ENCODE measurements at places on chromosomes 7 and 10.

DNA sequence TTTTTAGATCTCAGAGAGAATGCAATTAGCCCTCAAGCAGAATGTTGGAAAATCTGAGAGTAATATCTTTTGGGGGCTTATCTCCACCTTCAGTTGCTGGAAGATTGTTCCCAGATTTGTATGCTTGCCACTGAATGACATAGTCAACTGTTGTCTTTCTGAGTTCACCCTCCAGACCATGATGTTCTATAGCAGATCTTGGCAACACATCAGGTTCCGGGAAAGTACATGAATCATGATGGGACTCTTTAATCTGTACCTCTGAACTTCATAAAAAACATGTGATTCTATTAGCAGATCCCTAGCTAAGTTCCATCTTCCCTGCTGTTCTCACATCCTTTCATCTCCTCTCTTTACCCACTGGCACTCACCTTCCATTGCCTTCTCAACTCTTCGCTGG is 68.9 kb downstream of the PLCE1 start:
- no peaks in the 10 kb centered on the region for H3K36me3 ChIP-seq
- H3K4me1 ChIP-seq: peaks cover 16% of the 10 kb centered on the region
- peak; percentile 30 for DNase-seq
- no peak overlapping the region for H3K4me3 ChIP-seq

DNA sequence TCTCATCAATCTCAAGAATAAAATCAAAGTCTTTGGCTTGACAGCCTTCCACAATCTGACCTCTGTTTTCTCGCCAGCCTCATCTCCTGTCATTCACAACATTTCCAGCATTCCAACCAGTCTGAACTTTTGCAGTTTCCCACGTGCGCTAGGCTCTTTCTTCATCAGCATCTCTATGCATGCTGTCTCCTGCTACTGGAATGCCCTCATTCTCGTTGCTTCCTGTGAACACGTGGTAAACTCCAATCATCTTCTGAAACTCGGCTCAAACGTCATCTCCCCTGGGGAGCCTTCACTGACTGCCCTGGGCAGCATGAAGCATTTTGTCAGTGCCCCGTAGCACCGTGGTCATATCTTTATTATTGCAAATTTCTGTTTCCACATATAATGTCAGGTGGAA is 12.2 kb upstream of the RSBN1L start:
- no peak overlapping the region for H3K4me3 ChIP-seq
- H3K4me1 ChIP-seq: peaks cover 22% of the 10 kb centered on the region
- H3K27ac ChIP-seq: peak overlapping the region; percentile 46
- no peaks in the 10 kb centered on the region for H3K27me3 ChIP-seq

- H3K36me3 ChIP-seq: peaks cover 75% of the 10 kb centered on the region
- H3K4me1 ChIP-seq: peaks cover 30% of the 10 kb centered on the region
- H3K27me3 ChIP-seq: no peaks in the 10 kb centered on the region
- no peak for DNase-seq
- H3K27ac ChIP-seq: no peak overlapping the region
These were observed 40.9 kb downstream of the DLD start for GRCh38 chr7:107931740-107932515.

DNA sequence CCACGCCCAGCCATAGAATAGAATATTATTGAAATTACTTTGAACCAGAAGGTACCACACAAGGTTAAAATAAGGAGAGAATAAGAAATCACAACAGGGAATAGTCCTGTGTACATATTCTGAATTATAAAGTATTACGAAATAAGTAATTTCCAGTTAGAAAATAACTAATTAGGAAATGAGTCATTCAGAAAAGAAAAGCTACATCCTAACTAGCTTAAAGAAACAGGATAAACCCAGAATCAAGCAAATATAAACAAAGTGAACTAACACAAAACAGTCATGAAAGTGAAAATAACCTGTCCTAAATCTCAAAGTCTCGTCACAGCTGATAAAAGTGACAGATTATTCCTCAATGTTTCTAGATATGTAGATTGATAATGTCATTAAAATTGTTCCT is 74.8 kb upstream of the NEBL start:
- DNase-seq: no peak
- peaks cover 9% of the 10 kb centered on the region for H3K4me1 ChIP-seq
- no peak overlapping the region for H3K4me3 ChIP-seq

DNA sequence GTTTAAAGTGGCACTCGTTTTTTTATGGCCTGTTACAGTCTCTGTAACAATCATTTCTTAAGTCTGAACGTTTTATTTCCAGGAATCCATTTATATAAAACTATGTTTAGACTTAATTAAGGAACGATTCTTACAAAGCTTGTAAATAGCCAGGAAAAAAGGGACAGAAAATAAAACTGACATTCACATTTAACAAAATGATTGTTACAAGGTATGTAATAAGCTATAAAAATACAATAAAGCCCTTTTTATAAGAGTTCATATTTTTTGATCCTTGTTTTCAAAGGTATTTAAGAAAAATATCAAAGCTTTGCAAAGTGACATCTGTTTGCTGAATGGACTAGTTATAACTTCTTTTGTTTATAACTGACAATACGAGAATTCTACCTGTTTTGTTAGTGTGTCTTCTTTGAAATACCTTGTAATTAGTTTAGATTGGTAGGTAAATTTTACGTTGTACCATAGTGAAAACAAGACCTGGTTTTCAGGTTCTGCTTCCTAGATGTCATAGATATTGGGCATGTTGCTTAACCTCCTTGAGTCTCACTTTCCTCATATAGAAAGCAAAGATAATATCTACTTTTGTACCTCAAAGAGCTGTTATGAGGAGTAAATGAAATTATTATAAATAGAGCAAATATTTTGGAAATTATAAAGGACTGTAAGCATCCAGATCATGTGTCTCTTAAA is 25.8 kb downstream of the BTRC start:
- DNase-seq: no peak
- H3K27ac ChIP-seq: no peak overlapping the region

DNA sequence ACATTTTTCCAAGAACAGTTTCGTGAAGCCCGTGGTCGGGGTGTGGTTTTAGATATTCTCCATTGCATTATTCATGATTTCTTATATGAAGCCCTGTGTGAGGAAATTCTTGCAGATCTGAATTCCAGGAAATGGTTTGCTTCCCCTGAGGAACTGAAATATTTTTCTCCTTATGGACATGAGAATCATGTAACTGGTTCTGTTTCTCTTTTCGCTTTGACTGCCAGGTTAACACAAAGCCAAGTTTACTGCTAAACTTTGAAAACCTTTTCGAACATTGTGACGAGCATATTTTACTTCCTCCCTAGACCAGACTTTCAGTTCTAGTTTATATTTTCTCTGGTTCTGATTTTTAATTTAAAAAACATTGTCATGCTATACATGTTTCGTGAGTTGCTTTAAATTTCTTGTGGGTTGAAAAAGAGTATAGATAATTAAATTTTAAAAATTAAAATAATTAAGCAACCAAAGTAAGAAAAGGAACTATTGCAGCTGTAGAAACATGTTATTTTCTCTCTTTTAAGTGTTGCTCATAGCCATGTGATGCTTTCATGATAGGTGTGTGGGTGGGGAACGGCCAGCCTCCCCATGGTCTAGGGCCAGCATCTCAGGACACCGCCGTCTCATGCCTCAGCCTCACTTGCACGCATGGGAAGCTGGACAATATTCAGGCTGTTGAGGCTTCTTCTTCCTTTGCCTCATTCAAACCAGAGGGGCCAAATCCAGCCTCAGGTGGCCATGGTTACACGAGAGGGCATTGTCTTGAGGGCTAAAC is 97.1 kb downstream of the CREB5 start:
- no peak overlapping the region for H3K4me3 ChIP-seq
- no peak for DNase-seq
- H3K27ac ChIP-seq: no peak overlapping the region

DNA sequence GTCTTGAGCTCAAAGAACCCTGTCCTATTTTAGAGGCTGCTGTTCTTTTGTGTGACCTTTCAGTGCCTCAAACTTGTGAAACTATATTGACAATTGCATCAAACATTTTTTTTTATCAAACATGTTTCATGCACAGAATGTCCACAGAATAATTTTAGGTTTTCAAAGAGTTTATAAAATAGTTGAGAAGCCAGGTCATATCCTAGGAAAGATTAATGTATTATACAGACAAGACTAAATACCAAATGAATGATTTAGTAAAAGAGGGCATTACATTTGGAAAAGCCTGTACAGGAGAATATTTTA is 67.0 kb downstream of the CDK6 start:
- H3K4me3 ChIP-seq: no peak overlapping the region
- peaks cover 15% of the 10 kb centered on the region for H3K36me3 ChIP-seq
- H3K4me1 ChIP-seq: peaks cover 56% of the 10 kb centered on the region
- H3K27me3 ChIP-seq: no peaks in the 10 kb centered on the region
- peak overlapping the region; percentile 83 for H3K27ac ChIP-seq
- DNase-seq: no peak

GRCh38 chr10:127041552-127041951 is 136.3 kb downstream of the DOCK1 start:
- H3K4me3 ChIP-seq: no peak overlapping the region
- peak; percentile 95 for DNase-seq
- peaks cover 22% of the 10 kb centered on the region for H3K4me1 ChIP-seq
- H3K36me3 ChIP-seq: peaks cover 27% of the 10 kb centered on the region

- H3K36me3 ChIP-seq: no peaks in the 10 kb centered on the region
- H3K4me3 ChIP-seq: no peak overlapping the region
- H3K4me1 ChIP-seq: no peaks in the 10 kb centered on the region
- DNase-seq: no peak
These were observed 50.0 kb upstream of the MTPN start for GRCh38 chr7:136027160-136027559.

DNA sequence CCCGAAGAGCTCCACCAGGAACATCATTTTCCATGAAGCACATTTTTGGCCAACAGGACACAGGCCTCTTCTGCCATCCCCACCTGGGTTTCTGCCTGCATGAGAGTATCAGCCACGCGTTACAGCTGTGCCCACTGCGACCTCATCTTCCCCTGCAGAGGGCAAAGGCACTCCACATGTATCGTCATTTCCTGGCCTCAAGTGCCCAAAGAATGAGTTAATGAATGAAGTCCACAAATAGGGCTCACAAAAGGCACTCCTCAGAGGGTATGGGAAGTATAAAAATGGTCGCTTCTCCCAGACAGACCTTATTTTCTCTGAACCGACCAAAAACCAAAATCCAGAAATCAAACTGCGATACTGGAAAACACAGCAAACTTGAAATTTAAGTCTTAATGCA is 18.5 kb downstream of the ELMO1 start:
- H3K36me3 ChIP-seq: no peaks in the 10 kb centered on the region
- no peaks in the 10 kb centered on the region for H3K27me3 ChIP-seq
- H3K4me1 ChIP-seq: no peaks in the 10 kb centered on the region
- no peak overlapping the region for H3K27ac ChIP-seq
- no peak for DNase-seq
- no peak overlapping the region for H3K4me3 ChIP-seq

DNA sequence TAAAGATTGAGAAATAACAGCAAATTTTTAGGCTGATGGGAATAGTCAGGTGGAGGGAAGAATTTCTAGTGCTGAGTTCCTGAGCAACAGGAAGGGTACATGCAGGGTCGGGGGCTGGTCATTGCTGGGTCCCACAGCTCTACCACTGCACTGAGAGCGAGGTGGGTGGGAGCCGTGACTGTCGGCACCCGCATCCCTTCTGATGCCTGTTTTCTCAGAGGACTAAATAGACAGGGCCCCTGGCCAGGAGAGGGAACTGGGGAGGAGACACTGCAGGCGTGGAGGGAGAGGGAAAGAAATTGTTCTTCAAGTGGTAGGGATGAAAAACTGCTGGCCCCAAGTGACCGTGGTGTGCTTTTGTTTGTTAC is 7.3 kb downstream of the GTPBP4 start:
- peaks cover 75% of the 10 kb centered on the region for H3K36me3 ChIP-seq
- no peaks in the 10 kb centered on the region for H3K4me1 ChIP-seq
- H3K27ac ChIP-seq: no peak overlapping the region
- no peaks in the 10 kb centered on the region for H3K27me3 ChIP-seq
- H3K4me3 ChIP-seq: no peak overlapping the region

GRCh38 chr7:26680587-26680986 is 183.8 kb downstream of the SKAP2 start:
- H3K4me1 ChIP-seq: peaks cover 8% of the 10 kb centered on the region
- DNase-seq: no peak
- no peak overlapping the region for H3K27ac ChIP-seq
- no peaks in the 10 kb centered on the region for H3K36me3 ChIP-seq
- no peaks in the 10 kb centered on the region for H3K27me3 ChIP-seq

DNA sequence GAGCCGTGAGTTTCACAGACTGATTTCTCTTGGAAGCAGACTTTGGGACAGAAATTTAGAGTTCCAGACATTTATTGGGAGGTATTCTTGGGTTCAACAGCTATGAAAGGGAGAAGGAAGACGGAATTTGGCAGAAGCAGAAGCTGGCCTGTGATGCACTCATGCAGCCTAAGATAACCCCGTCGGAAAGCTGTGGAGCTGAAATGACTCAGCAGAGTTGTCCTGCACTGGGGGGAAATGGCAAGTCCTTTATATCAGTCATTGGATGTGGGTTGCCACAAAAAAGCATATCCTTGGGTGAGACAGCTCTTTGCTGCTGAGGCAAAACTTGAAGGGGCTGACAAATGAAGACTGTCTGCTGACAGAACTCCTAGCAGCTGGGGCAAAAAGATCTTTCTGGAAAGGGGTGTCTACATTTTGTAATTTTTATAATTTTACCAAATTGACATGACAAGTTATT is 11.5 kb upstream of the MICU1 start:
- DNase-seq: peak; percentile 87
- H3K27me3 ChIP-seq: no peaks in the 10 kb centered on the region
- H3K27ac ChIP-seq: peak overlapping the region; percentile 47
- H3K36me3 ChIP-seq: no peaks in the 10 kb centered on the region

DNA sequence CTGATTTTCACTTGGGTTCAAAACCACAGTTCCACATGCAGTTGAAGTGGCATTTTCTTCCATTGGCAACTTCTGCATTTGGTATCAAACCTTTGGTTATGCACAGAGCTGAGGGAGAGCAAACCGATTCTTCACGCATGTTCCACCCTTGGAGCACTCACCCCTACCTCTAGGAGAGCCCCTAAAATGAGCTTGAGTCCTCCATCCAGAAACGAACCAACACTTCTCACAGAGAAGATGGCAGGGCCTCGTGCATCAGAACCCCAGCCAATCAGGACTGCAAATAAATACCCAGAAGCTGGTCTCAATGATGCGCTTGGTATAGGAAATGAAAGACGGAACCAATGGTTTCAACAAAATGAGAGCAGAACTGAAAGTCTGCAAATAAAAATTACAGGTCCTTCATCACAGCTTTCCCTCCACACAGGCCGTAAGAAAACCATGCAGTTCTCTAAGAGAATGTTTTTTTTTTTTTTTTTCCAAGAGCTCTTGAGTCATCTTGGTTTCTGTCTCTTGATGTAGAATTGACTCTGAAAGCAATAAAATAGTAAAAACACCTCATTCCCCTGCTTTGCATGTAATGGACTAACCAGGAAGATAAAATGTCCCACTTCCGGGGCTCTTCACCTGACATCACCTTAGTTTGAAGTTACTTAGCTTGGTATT is 23.9 kb downstream of the KLF6 start:
- no peaks in the 10 kb centered on the region for H3K27me3 ChIP-seq
- H3K36me3 ChIP-seq: no peaks in the 10 kb centered on the region
- no peak overlapping the region for H3K4me3 ChIP-seq
